ENCODE measurements at places on chromosomes 2 and 18. TPM values are rescaled to one million over a fixed set of nuclear protein-coding genes. Genes with fewer than 3 reads are reported as not detected.

- no peak for DNase-seq
Measured at GRCh38 chr2:161067846-161068350, 92.3 kb upstream of the TANK start.

DNA sequence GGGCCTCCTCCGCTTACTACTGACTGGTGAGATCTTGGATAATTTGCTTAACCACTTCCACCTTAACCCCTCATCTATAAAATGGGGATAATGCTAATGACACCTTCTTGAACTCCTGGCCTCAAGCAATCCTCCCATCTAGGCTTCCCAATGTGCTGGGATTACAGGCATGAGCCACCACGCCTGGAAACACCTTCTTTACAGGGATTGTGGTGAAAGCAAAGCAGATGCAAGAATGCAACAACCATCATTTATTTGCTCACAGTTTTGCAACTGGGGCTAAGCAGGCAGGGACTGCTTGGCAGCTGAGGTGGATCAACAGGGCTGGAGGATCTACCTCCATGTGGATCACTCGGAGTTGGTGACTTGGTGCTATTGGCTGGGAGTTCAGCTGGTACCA is 76.2 kb upstream of the ZNF532 start:
- DNase-seq = no peak

DNA sequence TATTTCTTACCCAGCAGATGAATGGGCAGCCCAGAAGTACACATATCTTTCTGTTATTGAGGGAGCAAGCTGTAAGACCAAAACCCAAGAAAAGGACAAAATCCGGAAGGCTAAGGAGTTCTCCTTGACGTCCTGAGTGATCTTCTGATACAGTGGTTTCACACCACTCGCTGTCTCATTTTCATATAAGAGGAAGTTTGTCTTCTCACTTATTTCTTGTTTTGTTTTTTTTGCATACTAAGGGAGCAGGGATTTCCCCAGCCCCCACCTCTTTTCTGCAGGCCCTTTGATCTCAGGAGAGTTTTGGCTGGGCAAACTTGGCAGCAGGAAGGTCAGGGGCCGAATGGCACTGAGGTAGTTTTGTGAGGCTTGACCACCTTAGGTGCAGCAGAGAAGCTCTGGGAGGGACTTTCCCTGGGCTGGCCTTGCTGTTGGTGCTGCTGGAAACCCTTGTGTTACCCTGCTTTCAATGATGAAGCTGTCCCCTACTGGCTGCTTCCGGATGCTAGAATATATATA is 13.3 kb downstream of the CHRNA1 start:
- DNase-seq = peak; percentile 71

KCNG2 gene
- total RNA-seq = 1.4 TPM

DNA sequence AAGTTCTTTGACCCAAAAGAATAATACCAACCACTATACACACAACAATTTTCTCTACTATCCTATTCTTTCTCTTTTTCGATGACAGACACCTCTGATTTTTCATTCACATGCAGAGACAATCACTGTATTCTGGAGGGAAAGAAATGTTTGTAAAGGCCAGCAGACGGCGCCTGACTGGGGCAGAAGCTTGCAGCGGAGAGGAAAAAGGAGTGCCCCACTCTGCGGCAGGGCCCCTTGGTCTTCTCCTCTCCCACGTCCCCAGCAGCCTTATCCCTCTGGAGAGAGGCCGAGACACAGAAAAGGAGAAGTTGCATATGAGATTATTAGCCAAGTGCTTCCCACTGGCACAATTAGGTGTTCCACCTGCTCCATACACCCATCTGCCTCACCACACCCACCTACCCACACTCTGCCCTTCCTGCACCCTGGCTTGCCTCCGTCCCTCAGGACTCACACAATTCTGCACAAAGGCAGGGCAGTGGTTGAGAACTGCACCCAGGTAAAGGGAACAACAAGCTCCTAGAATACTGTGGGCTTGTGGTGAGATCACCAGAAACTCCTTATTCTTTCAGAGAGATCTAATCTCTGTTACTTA is 687.3 kb downstream of the NRXN1 start:
- no peak for DNase-seq

GRCh38 chr2:31294196-31294595 is 60.2 kb downstream of the EHD3 start:
- no peak for DNase-seq

DNA sequence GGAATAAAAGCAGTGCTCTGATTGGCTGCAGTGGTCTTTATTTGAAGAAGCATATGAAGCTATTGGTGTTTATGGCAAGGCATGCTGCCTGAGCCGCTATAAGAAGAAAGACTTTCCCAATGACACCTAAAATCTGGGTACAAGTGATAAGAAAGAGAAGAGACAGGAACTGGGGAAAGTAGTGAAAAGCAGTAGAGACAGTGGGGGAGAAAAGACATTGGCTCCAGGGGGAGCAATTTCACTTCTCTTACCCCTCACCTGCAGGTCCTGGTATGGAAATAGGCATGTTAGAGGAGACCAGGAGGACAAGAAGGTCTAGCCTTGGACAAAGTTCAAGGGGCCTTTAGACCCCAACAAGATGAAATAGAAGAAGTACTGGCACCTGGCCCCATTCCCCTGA is 47.1 kb downstream of the PLCL1 start:
- DNase-seq = no peak

- no peak for DNase-seq
Measured at GRCh38 chr2:166550923-166551322, 56.9 kb upstream of the SCN7A start.

ALKAL2 gene
- 3.3 TPM for total RNA-seq

GRCh38 chr2:30354150-30354549 is 92.9 kb upstream of the LCLAT1 start:
- no peak for DNase-seq

DNA sequence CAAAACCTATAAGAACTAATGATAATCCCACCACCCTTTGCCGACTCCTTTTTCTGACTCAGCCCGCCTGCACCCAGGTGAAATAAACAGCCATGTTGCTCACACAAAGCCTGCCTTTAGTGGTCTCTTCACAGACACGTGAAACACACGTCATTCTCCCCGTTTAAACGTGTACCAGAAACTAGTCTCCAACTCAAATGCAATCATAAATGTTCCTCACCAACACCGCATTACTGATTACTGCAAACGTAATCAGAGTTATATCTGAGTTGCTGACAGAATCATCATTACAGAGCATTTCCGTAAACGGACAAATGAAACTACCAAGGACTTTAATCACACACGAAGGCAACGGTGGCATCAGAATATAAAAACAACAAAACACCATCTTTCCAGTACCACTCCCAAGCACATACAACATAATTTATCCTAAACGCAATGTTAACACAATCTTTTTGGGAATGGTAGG is 1.9 kb downstream of the CLK1 start:
- no peak for DNase-seq

GRCh38 chr2:216930716-216931115 is 70.9 kb upstream of the TNP1 start:
- DNase-seq = no peak

DNA sequence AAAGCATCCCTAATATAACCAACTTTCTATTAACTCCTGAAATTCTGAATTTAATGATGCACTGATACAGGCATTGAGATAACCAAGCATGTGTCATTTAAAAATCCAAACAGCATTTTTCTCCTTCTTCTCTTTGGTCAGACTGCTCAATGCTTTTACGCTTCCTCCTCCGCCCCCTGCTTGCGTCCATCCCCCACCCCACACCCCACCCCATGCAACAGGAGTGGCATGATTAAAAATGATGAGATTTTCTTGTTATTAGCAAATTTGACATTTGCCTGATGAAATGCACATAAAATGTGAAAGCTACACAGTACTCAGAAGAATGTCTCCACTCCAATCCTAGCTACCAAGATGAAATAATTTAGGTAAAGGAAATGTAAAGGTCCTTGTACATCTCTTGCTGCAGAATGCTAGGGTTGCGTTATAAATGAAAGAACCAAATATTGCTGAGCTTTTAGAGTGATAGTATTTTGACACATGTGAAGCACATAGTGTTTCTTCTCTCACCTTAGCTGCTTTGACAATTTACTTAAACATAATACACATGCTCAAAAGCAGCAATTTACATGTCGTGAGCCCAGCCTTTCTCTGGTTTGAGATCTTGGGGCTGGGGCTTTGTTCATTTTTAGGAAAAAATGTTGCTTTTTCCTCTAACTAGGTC is 263.8 kb downstream of the MEIS1 start:
- DNase-seq = no peak

- DNase-seq = no peak
Measured at GRCh38 chr2:39567507-39567906, 98.2 kb upstream of the TMEM178A start.

EDAR gene
- total RNA-seq = not detected

TTLL4 gene
- 34.9 TPM for total RNA-seq

UGT1A10 gene
- total RNA-seq = not detected

PSTPIP2 gene
- 127 TPM for total RNA-seq

DNA sequence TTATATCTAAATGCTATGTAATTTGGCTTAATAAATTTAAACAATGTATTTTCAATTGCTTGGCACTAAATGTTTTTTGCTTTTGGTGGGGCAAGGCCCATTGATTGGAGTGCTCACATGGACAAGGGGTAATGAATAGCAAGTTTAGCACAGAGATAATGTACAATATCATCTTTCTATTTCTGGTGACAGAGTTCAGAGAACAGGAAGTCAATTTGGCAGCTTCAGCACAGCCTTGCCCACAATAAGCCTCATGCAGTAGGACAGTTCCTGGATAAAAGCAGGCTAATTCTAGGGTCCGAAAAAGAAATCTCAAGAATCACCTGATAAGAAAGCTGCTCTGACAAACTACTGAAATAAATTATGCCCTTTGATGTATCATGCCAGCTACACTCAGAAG is 443.9 kb upstream of the FSHR start:
- DNase-seq = no peak

DNA sequence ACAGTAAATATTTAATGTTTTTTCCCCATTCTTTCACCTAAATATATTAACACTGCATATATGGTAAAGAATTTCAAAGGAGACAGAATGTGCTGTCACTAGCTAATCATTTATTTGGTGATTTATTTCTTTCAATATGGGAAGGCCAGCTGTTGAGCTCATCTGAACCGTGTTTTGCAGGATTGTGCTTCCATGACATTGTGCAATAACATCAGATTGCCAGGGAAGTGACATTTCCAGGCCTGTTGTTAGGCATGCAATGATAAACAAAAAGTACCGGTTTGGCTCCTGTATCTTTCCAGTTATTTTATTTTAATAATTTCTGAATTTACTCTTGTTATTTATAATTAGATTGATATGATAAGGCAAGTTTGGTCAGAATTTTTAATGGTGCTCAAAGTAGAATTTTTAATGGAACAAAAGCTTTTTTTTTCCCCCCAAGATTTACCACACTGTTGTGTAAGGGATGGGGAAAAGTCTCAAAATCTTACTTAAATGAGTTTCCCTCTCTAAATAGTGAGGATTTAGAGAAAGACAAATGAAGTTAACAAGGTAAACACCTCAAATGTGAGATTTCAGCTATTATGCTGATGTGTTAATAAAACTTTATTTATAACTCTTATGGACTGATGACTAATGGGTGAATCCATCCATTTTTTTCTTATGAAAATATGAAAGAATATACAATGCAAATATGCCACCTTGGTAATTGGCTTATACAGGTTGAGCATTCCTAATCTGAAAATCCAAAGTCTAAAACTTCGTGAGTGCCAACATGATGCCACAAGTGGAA is 52.7 kb downstream of the MALT1 start:
- no peak for DNase-seq

- DNase-seq = no peak
Measured at GRCh38 chr18:25563346-25563745, 211.4 kb upstream of the ZNF521 start.

DNA sequence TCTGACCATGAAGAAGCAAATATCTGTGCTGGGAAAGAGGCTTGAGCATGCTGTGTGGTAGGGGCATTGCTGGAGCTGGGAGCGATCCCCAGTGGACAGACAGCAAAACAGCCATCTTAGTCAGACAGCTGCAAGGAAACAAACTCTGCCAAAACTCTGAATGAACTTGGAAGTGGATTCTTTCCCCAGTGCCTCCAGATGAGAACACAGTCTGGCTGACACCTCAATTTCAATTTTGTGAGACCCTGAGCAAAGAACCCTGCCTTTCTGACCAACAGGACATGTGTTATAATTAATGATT is 23.2 kb upstream of the FAP start:
- no peak for DNase-seq

AQP4 gene
- 1.2 TPM for total RNA-seq

DNA sequence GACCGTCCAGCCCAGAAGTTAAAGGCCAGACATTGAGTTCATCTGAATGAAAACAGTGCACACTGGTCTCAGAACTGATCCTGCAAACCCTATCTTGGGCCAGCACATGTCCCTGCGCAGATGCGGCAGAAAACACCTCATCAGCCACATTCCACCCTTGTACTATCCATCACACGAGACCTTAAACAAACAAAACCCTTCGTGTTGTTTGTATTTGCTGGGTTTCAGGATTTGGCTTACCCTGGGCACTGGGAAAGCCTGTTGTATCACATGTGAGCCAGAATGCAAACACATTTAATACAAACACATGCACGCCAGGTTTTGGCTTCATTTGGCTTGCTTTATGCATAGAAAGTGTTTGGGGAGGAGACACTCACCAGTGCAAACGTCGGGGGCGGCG is 12.5 kb downstream of the WIPF1 start:
- no peak for DNase-seq

CHRNG gene
- total RNA-seq = not detected

DNA sequence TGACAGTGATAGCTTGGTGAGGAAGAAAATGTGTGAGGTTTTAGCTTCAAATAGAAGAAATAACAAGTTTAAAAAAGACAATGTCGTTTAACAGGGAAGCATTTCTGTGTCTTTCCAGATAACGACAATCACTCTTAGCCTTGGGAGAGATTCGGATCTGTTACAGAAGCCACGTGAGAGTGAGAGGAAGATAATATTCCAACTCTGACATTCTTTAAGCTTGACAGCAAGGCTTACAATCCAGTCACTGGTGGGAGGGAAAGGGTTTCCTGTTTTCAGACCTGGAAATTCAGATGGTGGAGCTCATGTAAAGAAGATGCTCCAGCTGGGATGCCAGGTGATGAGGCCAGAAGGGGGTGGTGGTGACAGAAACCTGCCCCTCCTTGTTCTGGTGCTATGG is 30.8 kb downstream of the FBXO48 start:
- DNase-seq = no peak

DNA sequence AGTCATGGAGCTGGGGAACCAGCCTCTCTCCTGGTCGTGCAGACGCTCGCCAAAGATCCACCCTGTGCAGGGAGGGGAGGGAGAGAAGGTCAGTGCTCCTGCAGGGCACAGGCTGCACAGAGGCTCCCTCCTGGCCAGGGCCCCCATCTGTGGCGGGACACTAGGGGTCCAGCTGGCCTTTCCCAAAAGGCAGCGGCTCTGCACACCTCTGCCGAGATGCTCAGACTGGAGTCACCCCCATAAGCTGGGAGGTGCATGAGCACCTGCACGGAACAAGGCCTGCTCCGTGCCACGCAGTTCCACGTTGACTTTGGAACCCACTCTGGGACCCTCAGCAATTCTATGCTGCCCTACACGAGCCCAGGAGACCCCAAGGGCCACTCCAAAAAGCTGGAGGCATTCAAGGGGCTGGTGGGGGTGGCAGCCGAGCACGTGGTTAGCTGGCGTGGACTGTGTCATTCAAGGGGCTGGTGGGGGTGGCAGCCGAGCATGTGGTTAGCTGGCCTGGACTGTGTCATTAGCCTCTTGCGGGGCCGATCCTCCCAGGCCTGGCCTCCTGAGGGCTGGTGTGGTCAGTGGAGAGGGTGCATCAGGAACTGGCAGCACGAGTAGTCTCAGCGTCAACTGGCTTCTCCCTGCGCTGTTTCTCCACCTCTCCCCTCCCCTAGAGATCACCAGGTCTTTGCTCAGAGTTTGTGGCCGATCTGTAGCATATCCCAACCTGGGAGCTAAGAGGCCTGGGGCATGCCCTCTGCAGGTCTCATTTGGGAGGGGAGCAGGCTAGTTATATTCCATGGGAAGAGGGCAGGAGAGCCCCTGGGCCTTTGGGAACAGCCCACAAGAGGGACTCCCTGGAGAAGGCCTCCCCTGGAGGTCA is 9.8 kb downstream of the SNORC start:
- peak; percentile 34 for DNase-seq
